ENCODE measurements at places on chromosomes 1 and 21. TPM values are rescaled to one million over a fixed set of nuclear protein-coding genes. Genes with fewer than 3 reads are reported as not detected.

Gene TMPRSS3
- total RNA-seq = not detected

Gene RRP1B
- 27.8 TPM for total RNA-seq

Gene HAO2
- total RNA-seq = not detected

Gene SLC1A7
- total RNA-seq = not detected

Gene SYF2
- 32.5 TPM for total RNA-seq

Gene TNFRSF8
- 0.52 TPM for total RNA-seq

Gene AMY1B
- total RNA-seq = not detected

Gene FHAD1
- total RNA-seq = 0.39 TPM
